CD4-positive, alpha-beta T cell (primary cell): ENCODE measurements at places on chromosomes 11 and 22.
A peak's percentile ranks its signal among the peaks of the same experiment; 100 is the strongest.

- no peak for DNase-seq
Observed at GRCh38 chr22:42949159-42949558, 65.8 kb downstream of the PACSIN2 start.

DNA sequence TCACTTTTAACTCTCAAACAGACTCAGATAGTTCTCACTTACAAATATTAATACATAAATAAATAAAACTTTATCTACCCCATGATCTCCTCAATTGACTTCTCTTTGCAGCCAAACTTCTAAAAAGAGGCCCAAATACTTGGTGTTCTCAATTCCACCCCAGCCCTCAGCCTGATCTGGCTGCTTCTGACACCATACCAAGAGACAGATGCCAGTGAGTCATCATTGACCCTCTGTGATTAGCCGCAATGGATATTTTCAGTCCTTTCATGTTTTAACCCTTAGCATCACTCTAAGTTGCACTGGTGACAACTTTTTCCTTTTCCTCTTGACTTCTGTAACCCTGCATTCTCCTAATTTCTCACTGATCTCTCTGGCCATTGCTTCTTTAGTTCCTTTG lies 184.1 kb upstream of the ARHGAP20 start:
- no peak for DNase-seq

GRCh38 chr11:47121056-47121455 lies 55.6 kb downstream of the ARFGAP2 start:
- no peak for DNase-seq

DNA sequence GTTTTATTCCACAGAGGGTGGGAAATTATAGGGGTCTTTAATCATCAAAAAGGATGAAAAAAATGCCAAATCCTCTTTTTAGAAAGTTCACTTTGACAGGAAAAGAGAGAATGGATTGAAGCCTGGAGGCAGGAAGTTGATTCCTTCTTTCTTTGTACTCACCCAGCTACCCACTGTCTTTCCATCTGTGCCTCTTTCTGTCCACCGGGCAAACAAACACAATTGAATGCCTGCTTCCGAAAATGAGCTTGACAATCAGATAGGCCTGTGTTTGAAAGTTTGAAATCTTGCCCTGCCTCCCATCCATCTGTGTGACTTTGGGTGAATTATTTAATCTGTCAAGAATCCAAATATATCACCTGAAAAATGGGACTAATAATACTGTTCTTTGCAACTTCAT lies 81.1 kb downstream of the SCN3B start:
- DNase-seq = no peak

GRCh38 chr11:123507043-123507442 lies 77.0 kb downstream of the GRAMD1B start:
- DNase-seq = no peak

GRCh38 chr11:41522391-41522790 lies 62.9 kb upstream of the LRRC4C start:
- DNase-seq = no peak

GRCh38 chr22:29044657-29045176 lies 16.9 kb downstream of the C22orf31 start:
- DNase-seq = no peak

DNA sequence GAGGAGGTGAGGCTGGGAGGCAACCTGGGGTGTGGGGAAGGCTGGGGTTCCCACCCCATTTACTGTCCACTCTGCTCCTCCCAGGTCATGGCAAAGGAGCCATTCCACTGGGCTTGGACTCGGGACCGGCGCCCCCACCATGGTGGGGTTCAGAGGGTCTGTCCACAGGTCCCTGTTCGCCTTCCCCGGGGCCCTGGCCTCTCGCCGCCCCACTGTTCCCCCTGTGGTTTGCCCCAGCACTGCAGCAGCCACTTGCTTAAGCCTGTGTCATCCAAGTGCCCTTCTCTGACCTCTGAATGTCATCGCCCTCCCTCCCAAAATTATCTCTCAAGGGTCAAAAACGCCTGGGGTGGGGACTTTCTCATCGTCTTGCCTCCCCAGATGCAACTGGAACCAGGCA lies 2.6 kb downstream of the SPDYC start:
- DNase-seq = no peak

DNA sequence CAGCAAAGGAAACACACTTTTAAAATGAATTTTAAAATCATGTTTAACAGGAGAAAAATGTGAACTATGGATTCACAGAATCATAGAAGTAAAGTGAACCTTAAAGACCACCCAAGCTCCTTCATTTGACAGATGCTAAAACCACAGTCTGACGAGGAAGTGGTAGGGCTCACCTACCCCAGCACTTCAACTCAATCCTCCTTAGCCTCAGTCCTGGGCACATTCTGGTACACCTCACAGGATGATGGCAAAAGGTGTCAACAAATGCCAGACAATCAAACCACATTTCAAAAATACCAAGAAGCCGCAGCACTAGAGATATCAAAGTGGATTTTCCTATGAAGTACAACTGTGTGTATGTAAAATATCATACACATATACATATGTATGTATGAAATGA lies 43.1 kb downstream of the PITPNB start:
- no peak for DNase-seq

- DNase-seq = peak; percentile 82
Observed at GRCh38 chr11:11842421-11843008, 743 bp downstream of the USP47 start.

GRCh38 chr11:111537336-111537860 lies 3.1 kb upstream of the LAYN start:
- no peak for DNase-seq

GRCh38 chr11:3037040-3037944 lies 19.9 kb downstream of the CARS1 start:
- DNase-seq = peak; percentile 29

GRCh38 chr11:102493524-102493923 lies 37.0 kb downstream of the MMP7 start:
- DNase-seq = no peak

DNA sequence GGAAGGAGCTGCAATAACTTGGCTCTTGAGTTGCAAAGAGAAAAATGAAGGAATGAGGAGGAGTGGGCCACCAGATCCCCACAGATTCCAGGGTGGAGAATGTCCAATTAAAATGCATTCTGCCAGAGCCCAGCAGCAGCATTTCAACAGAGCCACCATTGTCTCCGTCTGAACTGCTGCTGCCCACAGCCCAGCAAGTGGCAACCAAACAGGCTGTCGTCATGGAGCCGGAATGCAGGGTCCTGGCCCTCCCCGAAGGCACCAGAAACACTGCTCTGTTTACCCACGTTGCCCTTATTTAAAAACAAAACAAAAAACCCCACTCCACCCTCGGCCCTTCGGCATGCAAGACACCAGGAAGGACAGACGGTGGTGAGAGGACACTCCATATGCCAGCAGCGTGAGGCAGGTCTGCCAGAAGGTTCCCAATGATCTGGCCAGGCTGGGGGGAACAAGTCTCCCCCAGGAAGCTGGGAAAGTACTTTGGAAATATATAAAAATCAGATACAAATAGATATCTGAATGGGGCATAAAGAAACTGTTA lies 32.5 kb downstream of the PLEKHA7 start:
- no peak for DNase-seq

GRCh38 chr11:110294509-110294908 lies 1.9 kb downstream of the RDX start:
- DNase-seq = no peak

- no peak for DNase-seq
Observed at GRCh38 chr11:67452141-67452952, at the start of gene GPR152. Gene GPR152 (minus strand): TSS chr11:67452729. CDS start chr11:67452724, 5 bp downstream.

GRCh38 chr11:77959434-77959833 lies 35.0 kb downstream of the INTS4 start:
- no peak for DNase-seq

DNA sequence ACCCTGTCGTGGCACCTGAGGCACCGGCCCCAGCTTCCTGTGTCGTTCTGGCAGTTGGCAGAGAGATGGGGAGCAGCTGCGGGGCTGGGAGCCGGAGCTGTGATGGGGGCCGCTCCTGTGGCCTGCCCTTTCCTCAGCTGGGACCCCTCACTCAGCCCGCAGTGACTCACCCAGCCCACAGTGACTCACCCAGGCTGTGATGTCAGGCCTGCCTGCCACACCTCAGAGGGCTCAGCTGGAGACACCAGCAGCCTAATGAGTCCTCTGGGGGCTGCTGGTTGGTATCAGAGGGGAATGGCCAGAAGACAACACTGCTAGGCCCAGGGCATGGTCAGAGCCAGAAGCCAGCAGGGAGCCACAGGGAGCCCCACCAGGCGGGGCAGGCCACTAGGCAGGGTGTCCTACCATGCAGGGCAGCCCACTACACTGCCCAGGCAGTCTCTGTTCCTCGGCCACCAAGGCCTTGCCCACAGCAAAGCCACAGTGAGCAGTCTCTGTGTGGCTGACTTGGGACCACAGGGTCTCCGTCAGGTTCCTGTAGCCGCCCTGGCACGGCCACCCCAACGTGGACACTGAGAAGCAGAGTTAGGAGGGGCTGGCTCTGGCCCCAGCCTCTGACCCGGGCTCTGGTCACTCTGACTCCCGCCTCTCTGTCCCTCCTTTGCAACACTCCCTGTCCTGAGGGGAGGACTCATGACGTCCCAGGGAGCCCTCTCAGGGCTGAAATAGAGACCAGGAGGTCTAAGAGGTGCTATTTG lies 4.2 kb upstream of the FXYD2 start:
- peak; percentile 81 for DNase-seq

- no peak for DNase-seq
Observed at GRCh38 chr22:30312053-30312452, 14.7 kb downstream of the TBC1D10A start.

- DNase-seq = no peak
Observed at GRCh38 chr11:61305417-61305816, 10.3 kb upstream of the VWCE start.

DNA sequence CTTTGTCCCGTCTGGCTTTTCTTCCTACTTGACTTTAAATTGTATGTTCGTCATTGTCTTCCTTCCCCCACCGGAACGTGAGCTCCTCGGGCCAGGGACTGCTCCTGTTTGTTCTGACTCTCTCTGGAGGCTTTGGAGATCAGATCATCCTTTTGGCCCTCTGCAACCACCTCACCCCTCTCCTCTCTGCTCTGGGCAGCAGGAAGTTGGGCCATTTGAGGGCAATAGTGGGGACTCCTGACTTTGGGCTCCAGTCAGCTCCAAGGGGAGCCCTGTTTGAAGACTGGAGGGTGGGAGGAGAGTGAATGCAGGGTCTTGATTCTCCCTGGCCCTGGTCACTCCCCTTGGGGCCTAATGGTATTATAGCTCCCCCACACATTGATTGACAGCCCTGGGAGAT lies 186.3 kb upstream of the B3GAT1 start:
- DNase-seq = no peak

DNA sequence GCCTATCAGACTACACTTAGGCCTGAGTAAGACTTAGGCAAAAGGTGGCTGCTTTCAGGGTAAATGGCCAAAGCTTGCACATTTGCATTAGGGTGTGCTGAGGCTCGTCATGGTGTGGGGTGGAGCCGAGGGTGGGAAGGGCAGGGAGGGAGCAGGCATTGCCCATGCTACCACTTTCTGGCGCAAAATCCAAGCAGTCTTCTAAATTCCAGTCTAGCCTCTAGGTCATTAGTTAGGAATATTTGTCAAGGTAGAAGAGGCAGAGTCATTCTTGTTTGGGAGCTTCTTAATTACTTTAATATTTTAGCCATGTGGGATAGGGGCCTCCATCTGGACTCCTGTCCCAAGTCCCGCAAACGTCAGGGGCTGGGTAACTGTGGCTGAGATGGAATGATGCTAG lies 28.6 kb downstream of the SCUBE1 start:
- DNase-seq = no peak

DNA sequence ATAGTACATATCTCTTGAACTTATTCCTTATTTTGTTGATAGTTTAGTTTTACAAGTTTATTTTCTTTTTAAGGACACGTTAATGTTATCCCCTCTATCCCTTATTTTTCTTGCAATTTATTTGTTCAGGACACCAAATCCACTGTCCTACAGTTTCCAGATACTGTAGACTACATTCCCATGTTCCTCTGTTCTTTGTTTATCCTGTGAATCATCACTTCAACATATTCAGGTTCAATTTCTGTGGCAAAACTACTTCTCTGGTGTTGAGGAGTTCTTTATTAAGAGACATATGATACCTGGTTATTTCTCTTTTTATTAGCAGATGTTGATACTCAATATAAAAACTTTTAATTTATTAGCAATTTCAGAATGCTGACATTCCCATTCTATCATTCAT lies 72.8 kb upstream of the CLNS1A start:
- no peak for DNase-seq
